Peyer's patch (tissue), 4 donors: ENCODE measurements at places on chromosomes 5 and 9. TPM values are rescaled to one million over a fixed set of nuclear protein-coding genes. Genes with fewer than 3 reads are reported as not detected.

Gene PPIC
- total RNA-seq, result 50.1 TPM

GRCh38 chr5:57176350-57176857, 2.5 kb downstream of the GPBP1 start:
- DNase-seq, result no peak

GRCh38 chr9:127449332-127449966, 1.8 kb downstream of the RPL12 start:
- DNase-seq, result no peak

Gene MYMK
- not detected for total RNA-seq

DNA sequence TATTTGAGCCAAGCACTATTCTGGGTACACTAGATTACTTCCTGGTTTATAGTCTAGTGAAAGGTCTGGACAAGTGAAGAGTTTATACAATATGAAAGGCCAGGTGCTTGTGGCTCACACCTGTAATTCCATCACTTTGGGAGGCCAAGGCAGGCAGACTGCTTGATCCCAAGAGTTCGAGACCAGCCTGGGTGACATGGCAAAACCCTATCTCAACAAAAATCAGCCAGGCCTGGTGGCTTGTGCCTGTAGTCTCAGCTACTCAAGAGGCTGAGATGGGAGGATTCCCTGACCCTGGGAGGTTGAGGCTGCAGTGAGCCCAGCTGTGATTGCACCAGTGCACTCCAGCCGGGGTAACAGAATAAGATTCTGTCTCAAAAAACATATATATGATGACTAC, 9.5 kb upstream of the TXNDC15 start:
- no peak for DNase-seq

GRCh38 chr9:135716045-135716444, 14.1 kb downstream of the KCNT1 start:
- no peak for DNase-seq

Gene CER1
- not detected for total RNA-seq

GRCh38 chr5:65329266-65329665, 152.5 kb downstream of the ADAMTS6 start:
- no peak for DNase-seq

Gene NDOR1
- total RNA-seq, result 16.3 TPM

DNA sequence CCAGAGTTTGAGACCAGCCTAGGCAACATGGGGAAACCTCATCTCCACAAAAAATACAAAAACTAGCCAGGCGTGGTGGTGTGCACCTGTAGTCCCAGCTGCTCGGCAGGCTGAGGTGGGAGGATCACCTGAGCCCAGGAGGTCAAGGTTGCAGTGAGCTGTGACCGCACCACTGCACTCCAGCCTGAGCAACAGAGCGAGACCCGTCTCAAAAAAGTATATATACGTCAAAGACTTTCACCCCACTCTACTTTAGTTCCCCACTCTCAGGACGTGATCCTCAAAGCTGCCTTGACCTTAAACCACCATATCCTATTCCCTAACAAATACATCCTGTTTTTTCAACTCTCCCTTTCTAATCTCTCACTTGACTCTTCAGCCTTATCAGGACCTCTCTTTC, 41.0 kb downstream of the PCDHGC5 start:
- DNase-seq, result no peak

GRCh38 chr5:42306287-42306686, 117.0 kb upstream of the GHR start:
- DNase-seq, result no peak

Gene LHX6
- 2.3 TPM for total RNA-seq

DNA sequence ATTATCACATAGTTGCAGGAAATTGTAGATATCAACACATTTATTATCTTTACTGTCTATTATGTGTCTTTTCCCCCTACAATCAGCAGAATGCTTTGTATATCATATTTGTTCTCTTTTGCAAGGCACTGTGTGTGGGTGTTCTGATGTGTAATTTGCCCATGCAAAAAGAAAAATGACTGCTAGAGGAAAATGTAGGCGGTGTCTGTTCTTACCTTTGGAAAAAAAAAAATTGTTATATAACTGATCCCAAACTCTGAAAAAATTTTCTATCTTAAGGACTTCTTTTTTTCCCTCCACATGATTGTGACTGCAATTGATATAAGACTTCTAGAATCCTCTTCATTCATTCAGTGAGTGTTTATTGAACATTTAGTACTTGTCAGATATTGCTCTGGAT, 24.5 kb downstream of the MRPS30 start:
- DNase-seq, result no peak

GRCh38 chr5:3361811-3362605, 233.6 kb upstream of the IRX1 start:
- DNase-seq, result no peak

DNA sequence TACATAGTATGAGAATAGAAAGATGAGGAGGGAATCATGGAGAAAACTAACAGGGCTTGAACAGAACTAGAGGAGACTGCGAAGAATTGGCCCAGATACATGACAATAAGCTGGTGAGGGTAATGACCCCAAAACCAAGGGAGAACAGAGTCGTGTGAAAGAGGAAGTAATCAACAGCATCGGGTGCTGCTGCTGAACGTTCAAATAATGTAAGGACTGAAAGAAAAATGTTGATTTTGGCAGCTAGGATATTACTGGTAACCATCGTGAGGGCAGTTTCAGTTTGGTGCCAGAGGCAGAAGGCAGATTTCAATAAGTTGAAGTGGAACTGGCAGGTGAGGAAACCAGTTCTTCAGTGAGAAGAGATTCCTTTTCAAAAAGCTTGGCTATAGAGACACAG, 66.8 kb upstream of the SMC2 start:
- no peak for DNase-seq

Gene CCDC183
- total RNA-seq, result 23.6 TPM

Gene SV2C
- total RNA-seq, result 0.85 TPM

GRCh38 chr9:34884747-34885189, 73.3 kb upstream of the PHF24 start:
- DNase-seq, result no peak
